Left lung (tissue), 14 donors: ENCODE measurements at places on chromosomes 3 and 15. TPM values are rescaled to one million over a fixed set of nuclear protein-coding genes. Genes with fewer than 3 reads are reported as not detected.

CFAP100 gene
- 8.2 TPM for total RNA-seq

ACP3 gene
- total RNA-seq: 24.3 TPM

GRM2 gene
- 0.61 TPM for total RNA-seq

RTP1 gene
- not detected for total RNA-seq

AMOTL2 gene
- total RNA-seq: 69.2 TPM

FBXW12 gene
- not detected for total RNA-seq
